GM20000 (cell line): ENCODE measurements at places on chromosomes 7 and 10.
A peak's percentile ranks its signal among the peaks of the same experiment; 100 is the strongest.

- DNase-seq, result peak; percentile 39
Measured at GRCh38 chr7:65216469-65216868, 157.2 kb upstream of the ZNF92 start.

DNA sequence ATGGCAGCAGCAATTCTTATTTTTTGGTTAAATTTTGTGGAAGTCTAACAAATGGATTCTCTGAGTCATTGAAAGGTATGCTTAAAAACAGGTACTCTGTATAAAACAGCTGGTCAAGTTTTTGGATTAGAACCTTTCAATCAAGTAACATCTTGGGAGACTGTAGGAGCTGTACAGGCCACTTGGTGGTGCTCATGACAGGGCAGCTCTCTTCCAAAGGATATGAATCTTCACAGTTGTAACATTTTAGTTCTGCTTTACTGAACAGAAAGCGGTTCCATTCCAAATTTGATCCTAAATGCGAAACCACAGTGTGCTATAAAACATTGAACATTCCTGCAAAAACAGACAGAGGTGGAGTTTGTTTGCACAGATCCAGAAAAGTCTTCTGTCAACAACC is 44.5 kb upstream of the AGR3 start:
- DNase-seq, result no peak

DNA sequence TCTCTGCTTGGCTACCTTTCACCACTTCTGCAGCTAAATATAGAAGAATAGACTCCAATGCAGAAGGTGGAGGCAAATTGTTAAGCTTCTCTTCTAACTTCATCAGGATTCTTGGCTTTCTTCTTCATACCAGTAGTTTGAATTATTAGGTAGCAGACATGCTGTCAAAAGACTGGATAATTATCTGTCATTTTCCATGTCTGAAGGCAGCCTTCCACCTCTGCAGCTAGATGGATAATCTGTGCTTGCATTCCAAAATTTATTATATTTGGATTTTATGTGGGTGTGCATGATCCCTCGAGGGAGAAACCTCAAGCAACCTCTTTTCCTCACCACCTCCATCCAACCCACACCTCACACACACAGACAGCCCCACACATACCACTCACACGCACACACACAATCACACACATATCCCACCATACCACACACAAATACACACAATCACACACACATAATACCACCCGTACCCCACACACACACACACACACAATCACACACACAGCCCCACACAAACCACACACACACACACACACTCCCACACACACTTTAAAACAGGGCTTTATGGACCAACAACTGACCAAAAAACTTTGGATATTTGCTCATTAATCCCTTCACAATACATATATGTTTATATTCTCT is 145.0 kb downstream of the C7orf25 start:
- no peak for DNase-seq

DNA sequence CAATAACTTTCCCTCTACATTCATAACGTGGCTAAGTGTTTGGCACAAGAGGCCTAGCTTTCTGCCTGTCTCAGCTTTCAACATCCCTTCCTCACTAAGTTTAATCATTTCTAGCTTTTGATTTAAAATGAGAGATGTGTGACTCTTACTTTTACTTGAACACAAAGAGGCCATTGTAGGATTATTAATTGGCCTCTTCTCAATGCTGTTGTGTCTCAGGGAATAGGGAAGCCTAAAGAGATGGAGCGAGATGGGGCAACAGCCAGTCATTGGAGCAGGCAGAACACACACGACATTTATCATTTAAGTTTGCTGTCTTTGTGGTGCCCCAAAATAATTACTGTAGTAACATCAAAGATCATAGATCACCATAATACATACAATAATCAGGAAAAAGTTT is 167.1 kb upstream of the TRIM24 start:
- DNase-seq, result no peak

DNA sequence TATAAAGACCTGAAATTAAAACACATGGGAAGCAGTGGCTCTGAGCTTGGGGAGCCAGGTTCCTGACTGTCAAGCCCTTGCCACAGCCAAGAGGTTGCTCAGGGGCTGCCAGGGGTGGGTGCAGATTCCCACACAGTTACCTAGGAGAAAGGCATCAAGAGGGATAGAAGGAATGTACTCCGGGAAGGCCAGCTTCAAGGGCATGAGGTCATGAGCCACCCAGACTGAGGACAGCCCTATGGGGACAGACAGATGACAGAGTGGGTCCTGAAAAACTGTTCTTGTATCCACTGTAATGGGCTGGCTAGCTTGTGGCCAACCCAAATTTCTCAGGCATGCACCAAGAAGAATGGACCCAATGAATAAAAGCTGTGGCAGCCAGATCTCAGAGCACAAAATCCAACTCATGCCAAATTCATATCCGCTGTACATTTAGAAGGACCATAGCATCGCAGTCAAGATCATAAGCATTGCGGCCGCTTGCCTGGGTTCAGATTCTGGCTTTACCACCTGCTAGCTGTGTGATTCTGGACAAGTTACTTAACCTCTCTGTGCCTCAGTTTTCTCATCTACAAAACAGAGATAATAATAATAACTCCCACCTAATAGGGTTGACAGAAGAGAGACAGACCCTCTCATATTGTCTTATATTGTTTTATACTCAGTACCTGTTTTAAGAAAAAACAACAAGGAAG is 44.9 kb upstream of the KCNMA1 start:
- DNase-seq, result no peak

- DNase-seq, result no peak
Measured at GRCh38 chr7:139936760-139937310, 107.8 kb downstream of the TBXAS1 start.

DNA sequence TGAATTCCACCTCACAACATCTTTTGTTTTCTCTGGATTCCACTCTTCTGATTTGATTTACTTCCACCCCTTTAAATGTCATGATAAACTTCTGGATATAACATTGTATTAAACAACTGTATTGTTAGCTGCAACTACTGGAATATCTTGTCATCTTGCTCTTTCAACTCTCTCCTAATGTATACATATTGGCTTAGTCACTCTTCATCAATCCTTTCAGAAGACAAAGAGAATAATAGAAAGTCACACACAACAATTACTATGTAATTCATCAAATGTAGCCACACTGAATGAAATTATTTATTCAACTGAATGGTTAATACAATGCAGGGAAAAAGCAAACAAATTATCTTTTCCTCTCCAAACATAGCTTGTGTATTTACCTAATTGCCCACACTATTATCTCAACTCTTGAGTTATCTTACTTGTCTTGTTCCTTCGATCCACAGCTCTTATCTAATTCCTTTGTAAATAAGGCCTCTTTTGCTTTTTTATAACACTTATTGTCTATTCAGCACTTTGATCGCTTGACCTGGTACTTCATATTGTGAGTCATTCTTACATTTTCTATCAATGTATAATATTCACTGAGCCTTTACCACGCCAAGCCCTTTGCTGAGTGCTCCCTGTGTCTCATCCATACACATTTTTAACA is 16.7 kb downstream of the SEMA3A start:
- DNase-seq, result no peak

DNA sequence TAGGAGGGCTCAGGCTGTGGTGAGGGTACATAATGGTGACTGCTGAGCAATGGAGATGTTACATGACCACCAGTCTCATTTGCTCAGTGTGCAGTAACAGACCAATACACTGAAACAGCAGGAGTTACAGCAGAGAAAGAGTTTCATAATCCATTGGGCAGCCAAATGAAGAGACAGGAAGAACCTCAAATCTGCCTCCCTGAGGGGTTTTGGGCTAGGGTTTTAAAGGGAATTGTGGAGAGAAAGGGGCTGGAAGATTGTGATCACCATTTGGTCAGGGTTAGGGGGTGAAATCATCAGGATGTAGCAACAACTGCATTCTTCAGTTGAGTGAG is 838.3 kb downstream of the GRID1 start:
- DNase-seq, result no peak

DNA sequence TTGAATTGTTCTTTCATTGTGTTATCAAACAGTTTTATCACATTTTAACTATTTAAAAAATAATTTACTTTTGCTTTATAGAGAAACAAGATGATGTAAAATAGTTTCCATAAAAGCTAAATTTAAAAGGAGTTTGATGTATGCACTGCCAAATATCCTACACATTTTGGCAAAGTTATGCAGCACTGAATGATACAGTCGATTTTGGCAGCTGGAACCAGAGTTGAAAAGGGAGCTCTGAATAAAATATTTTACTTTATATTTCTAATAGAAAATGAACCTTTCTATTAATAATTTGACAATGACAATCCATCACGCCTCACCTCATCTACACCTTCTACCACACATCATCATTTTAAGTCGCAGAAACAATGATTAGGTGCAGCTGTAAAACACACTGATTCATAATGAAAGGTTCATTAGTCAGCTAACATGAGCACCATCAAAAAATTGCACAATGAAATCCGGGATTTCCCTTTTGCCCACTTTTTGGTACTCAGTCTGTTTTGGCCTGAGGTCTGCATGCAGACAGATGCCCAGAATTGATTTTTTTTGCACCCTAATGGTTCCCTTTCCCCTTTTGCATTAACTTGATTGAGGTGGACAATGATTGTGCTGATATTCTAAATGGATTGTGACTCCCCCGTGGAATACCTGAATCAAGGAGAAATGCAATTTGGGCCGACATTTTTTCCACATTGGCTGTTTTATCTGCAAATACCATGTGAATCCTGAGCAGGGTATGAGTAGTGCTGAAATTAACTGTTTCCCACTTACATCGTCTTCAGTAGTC is 105.8 kb downstream of the THSD7A start:
- no peak for DNase-seq

GRCh38 chr7:45898222-45898621 is 9.9 kb downstream of the IGFBP1 start:
- no peak for DNase-seq

DNA sequence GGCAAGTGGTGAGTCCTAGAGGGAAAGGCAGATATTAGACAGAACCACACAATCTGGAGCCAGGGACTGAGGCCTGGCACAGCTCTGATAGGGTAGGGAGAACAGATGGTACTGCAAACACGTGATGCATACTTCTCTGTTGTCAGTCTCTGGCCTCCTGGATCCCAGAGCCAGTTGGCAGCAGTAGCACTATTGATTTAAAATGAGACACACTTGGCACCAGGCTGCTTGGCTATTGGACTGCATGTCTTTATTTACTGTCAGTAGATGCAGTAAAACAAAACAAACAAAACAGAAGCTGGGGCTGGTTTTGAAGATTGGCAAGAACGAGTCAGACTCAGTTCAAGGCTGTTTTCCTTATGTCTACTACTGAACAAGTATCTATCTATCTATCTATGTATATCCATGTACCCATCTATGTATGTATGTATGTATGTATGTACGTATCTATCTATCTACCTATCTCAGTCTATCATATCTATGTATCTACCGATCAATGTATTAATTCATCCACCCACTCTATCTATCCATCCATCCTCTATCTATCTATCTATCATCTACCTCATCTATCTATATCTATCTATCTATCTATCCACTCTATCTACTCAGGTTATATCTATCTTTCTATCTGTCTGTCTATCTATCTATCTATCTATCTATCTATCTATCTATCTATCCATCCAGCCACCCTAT is 23.4 kb upstream of the MGAM2 start:
- no peak for DNase-seq

- DNase-seq, result no peak
Measured at GRCh38 chr10:86325158-86325557, 41.4 kb downstream of the GRID1 start.

GRCh38 chr10:109978481-109978880 is 29.3 kb upstream of the ADD3 start:
- peak; percentile 43 for DNase-seq

- no peak for DNase-seq
Measured at GRCh38 chr7:155521743-155522398, 24.5 kb downstream of the CNPY1 start.

- DNase-seq, result no peak
Measured at GRCh38 chr10:100791369-100792058, 46.1 kb downstream of the PAX2 start.

- DNase-seq, result no peak
Measured at GRCh38 chr7:107597582-107597916, 17.5 kb downstream of the BCAP29 start.

DNA sequence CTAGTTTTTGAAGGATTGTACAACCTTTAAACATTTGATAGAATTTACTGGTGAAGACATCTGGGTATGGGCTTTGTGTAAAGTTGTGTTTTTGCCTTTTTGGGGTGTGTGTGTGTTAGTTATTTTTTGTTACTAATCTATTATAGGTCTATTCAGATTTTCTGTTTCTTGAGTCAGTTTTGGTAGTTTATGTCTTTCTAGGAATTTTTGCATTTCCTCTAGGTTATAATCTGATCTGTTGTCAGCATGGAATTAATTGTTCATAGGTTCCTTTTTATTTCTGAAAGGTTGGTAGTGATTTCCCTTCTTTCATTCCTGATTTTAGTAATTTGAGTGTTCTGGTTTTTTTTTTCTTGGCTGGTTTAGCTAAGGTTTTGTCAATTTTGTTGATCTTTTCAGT is 17.7 kb downstream of the SEPTIN7 start:
- no peak for DNase-seq

DNA sequence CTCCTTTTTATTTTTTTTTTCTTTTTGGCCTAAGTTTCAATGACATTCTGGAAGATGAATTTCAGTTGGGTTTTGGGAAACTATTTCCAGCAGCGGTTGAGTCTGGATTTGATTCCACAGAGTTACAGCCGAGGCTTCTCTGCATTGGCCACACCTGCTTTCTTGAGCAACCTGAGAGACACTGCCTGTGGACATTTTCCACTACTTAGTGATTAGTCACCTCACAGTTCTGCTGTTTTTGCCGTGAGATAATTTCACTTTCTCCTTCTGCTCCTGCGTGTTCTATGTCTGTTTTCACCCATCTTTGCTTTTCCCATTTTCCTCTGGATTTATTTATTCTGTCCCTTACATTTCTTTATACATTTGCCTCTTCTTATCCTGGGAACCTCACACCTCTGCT is 243.0 kb downstream of the BICC1 start:
- DNase-seq, result no peak

DNA sequence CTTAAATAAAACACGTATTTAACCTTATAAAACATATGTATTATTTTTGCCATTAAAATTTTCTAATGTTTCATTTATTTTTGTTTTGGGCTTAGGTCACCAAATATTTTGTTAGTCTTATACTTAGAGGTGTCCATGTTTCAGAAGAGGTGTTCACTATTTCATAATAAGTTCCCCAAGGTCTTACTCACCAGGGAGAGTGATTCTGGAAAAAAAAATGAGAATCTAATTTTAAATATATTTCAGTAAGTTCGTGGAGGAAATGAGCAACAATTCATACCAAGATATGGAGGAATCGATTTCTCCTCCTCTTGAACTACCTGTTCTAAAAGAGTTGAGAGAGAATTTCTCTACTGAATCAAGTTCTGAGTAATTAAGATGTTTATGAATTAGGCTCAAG is 271.6 kb upstream of the SLC26A5 start:
- no peak for DNase-seq

GRCh38 chr7:64839910-64840309 is 45.7 kb downstream of the ZNF138 start:
- no peak for DNase-seq

- DNase-seq, result no peak
Measured at GRCh38 chr7:88150033-88150432, 69.8 kb downstream of the SRI start.
